ENCODE measurements at places on chromosomes 2 and 18. TPM values are rescaled to one million over a fixed set of nuclear protein-coding genes. Genes with fewer than 3 reads are reported as not detected.

GRCh38 chr18:47150824-47151366 lies 595 bp upstream of the HDHD2 start:
- DNase-seq = no peak

DNA sequence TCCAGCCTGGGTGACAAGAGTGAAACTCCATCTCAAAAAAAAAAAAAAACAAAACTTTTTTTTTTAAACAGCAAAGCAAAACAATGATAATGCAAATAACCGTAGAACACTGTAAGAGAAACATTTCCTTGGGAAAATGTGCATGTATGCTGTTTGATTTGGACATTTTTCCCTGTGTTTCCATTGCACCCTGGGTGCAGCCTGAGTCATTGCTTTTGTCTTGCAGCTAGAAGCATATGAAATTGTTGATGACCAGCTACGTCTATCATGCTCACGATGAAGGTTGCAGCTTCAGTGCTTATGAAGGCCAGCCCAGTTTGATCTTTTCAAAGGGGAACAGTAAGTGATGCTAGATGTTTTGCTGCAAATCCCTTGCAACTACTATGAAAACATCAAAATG lies 41.5 kb downstream of the MOGAT1 start:
- DNase-seq = no peak

DNA sequence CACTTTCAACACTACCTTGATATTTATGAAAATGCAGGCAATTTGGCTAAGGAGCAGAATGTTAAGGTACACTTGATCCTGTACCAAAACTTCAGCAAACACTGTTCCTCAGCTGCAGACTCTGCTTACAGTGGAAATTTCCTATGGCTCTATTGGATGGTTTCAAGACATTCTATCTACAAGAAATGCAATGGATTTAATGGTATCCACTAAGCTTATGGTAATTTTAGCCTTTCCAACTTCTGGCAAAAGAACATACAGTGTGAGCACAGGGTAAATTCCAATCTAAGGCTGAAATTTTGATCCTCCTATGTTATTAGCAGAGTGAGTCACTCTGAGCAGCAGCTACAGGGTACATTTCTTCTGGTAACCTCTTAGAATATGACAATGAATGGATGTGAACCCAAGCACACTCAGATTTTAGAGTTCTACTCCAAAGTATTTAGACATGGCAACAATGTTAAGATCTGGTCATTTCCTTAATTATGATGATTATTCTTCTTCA lies 361.8 kb upstream of the PIK3C3 start:
- no peak for DNase-seq

DNA sequence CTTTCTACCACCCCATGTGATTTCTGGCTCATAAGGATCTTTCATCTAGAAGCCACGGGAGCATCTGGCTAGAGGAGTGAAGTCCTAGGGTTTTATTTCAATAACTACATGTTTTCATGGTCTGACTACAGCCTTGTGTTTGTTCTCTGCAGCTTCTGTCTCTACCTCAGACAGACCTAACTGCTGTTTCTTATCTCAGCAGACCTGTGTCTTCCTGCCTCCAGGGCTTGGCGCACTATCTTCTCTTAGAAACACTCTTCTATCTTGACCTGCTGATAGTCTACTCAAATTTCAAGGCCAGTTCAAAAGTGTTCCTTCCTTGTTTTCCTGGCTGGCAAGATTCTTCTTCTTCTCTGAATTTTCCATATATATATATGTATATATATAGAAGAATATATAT lies 11.0 kb upstream of the TRIB2 start:
- DNase-seq = no peak

- no peak for DNase-seq
These were observed 2.1 kb downstream of the MARCHF7 start for GRCh38 chr2:159714247-159714930.

DNA sequence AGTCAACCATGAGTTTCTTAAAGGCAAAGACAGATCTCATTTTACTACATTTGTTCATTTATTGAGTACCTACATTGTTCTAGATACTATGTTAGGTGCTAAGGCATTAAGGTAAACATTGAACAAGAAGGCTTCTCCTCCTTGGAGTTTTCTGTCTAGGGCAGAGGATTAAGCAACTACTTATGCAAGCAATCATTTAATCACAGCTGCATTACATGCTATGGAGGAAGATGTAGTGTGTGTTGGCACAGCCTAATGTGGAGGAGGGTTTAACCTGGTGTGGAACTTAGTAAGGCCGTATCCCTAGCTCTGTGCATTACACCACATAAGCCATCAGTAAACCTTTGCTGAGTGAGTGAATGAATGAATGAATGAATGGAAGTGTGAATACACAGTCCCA lies 106.5 kb upstream of the MAP3K20 start:
- no peak for DNase-seq

- DNase-seq = no peak
These were observed 37.1 kb upstream of the FEZ2 start for GRCh38 chr2:36634981-36635597.

DNA sequence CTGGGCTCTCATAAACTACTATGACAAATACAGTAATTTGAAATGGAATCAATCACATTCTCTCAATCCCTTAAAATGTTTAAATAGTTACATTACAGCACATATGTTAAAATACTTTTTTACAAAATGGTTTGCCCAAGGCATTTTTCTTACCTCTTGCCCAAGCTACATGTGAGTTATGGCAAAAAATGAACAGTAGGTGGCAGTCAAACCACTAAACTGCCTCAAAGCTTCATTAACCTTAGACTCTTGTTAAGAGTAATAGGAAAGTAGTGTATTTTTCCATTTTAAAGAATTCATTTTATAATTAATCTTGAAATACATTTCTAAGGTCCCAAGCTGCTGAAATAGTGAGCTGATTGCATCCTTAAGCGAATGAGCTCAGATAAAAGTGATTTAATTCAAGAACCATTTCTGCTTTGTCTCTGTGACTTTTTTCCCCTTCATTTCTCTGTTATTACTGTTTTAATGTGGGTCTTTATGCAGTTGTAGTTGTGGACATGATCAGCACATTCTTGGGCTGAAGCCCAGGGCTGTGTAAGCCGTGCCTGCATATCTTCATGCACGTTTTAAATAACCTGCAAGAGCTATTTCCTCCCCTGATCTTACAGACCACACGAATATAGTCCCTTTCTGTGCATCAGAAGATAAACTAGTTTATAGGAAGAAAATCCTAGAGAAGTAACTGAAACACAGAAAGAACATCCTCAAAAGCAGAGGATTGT lies 311.8 kb downstream of the LNPK start:
- DNase-seq = no peak

The SKOR2 gene
- not detected for total RNA-seq

GRCh38 chr2:223235986-223236385 lies 184.0 kb downstream of the KCNE4 start:
- DNase-seq = no peak

Measured in tibial nerve (tissue), 4 donors.